CD4-positive, alpha-beta T cell treated with Interleukin-15 for 1 hour (primary cell): ENCODE measurements at places on chromosomes 1 and 21.

DNA sequence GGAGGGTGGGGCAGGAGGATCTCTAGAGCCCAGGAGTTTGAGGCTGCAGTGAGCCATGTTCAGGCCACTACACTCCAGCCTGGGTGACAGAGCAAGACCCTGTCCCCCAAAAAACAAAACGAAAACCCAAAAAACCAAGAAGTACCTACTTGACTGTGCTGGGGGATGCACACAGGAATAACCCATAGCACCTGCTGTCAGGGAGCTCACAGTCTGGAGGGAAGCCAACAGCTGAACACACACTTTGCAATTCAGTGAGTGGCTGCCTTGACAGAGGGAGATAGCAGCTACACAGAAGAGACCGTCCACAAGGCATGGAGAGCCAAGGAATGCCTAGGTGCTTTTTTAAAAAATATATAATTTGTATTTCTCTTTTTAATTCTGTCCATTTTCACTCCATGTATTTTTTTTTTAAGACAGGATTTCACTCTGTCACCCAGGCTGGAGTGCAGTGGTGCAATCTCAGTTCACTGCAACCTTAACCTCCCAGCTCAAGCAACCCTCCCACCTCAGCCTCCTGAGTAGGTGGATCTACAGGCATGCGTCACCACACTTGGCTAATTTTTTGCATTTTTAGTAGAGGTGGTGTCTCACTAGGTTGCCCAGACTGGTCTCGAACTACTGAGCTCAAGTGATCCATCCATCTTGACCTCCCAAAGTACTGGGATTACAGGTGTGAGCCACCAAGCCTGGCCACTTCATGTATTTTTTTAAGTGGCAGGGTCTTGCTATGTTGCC lies 68.7 kb downstream of the NID1 start:
- DNase-seq: no peak

DNA sequence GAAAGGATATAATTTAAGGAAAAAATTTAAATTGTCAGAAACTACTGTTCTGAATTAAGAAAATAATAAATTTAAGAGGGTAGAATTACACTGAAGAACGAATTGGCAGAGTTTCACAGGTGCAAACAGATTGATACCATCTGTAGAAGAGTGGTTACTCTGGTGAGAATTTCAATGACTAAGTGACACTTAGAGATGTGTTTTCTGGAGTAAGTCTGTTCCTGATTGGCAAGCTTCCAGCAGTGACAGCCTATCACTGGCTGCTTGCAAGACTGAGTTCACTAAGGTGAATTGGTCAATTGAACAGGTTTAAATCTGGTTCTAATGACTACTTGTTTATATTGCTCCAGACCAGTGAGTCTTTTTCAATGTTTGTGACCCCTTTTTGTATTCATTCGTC lies 838.2 kb upstream of the RGS18 start:
- DNase-seq: no peak

GRCh38 chr1:208031316-208031931 lies 120.5 kb upstream of the CD34 start:
- DNase-seq: no peak

DNA sequence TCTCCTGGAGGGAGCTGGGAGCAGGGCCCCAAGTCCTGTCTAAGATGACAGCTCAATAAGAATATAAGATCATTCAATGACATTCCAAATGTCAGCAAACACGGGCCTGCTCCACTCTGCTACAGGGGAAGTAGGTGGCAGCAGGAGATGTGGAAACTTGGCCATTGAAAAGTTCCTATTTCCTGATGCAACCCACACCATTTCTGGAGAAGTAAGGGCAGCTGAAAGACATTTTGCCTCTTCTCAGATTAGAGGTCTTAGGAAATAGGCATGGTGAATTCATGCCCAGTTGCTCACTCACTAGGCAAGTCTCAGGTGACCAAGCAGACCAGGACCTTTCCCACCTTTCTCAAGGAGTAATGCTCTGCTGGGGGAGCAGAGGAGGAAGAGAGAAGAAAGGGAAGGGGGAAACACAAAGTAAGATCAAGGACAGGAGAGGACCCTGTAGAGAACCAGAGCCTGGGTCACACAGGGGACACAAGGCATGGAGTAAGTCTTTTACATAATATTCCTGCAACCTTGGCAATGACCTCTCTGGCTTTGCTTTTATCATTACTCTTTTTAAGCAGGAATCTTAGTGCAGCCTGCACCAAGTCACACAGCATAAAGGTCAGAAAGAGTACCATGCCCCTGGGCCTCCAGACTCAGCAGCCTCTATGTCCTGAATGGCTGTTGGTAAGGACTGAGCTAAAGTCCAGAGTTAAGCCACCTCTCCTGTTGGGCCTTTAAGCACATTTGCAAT lies 68.9 kb downstream of the DMAP1 start:
- DNase-seq: no peak

GRCh38 chr1:165152727-165153126 lies 203.8 kb downstream of the LMX1A start:
- DNase-seq: no peak

DNA sequence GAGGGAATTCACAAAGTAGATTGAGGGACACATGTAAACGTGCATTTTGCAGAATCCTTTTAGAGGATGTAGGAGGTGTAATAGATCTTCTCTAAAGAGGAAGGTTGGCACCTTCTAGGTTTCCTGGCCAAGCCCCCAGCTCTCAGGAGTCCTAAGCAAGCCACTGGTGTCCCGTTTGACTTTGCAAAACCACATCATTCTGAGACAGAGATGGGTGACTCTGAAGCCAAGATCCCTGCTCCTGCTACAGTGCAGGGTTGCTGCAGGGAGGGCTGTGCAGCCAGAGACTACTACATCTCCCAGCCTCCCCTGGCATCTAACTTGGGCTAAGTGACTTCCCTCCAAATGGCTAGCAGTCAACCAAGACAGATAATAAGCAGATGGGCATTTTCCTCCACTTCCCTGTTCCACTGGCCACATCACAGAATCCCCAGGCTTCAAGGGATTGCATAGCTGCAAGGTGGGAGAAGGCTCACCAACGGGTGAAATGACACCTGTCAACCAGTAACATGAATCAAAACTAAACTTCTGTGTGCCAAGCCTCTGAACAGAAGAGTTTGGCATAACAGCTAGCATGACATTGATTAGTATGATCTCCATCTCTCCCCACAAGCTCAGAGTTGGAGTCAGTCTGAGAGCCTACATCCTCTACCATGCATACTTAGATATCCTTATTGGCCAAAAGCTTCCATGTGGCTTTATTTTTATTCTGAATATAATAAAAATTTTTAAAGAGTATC lies 129.6 kb upstream of the COA6 start:
- DNase-seq: no peak

DNA sequence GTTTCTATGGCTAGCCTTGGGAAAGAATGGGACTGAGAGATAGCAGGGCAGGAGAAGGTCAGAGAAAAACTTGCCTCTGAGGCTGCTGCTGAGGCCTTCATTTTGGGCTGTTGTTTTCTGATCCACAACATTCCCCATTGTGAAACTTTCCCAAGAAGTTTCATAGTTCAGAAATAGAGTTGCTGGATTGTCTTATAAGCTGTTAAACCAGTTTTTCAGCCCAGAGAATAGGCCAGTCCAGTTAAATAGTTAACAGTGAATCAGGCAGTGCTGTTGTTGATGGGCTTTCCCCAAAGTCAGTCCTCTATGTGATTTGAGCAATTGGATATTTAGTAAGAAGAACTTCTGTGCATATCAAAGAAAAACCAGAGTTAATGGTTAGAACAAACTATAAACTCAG lies 77.0 kb downstream of the C21orf91 start:
- no peak for DNase-seq

- no peak for DNase-seq
Observed at GRCh38 chr1:111436726-111437125, 9.2 kb upstream of the OVGP1 start.

DNA sequence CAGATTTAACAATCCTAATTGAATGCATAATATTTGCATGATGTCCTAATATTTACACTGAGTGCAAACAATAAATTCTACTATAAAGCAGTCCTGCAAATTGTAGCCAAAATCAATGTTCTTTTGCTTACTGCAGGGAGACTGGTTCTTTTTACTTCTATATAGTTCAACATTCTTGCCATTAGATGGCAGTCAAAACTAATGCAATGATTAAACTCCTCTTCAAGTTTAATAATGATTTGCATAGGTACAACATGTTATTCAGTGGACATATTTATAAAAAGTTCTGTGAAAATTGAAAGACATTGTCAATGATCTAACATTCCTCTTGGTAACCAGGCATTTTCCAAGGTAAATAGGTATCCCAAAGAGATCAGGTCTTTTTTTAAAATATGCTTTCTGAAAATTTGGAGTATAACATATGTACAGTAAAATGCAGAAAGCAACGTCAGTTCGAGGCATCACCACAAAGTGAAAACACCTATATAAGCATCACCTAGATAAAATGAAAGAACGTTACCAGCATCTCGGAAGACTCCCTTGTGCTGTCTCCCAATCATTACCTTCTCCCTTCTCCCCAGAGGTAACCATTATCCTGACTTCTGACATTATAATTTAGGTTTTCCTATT lies 9.8 kb upstream of the FNBP1L start:
- DNase-seq: no peak

GRCh38 chr1:1137256-1138045 lies 21.6 kb upstream of the C1orf159 start:
- DNase-seq: peak; percentile 89

- DNase-seq: no peak
Observed at GRCh38 chr1:101245246-101245927, 8.6 kb downstream of the S1PR1 start.

GRCh38 chr1:175127565-175127964 lies 59.9 kb downstream of the TNN start:
- no peak for DNase-seq

- DNase-seq: no peak
Observed at GRCh38 chr21:22346576-22346975, 1348.4 kb downstream of the NCAM2 start.

- no peak for DNase-seq
Observed at GRCh38 chr21:15293240-15293639, 228.4 kb upstream of the NRIP1 start.
